ENCODE measurements at places on chromosomes 1 and 21.

DNA sequence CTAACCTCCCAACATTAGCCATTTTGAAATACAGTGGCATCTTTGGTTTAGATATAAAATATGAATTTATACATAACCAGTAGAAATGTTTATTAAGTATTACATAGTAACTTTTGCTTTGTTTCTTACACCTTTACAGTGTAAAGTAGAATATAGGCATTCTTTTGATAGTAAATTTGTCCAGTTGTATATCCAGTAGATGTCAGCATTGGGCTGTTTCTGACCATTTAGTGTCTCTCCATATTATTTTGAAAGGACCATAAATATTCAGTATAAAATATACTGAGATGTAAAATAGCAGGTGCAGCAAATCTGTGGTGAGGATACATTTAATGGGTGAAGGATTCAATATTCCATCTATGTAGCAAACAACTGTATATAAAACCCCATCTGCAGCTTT lies 115.8 kb upstream of the ZRANB2 start:
- DNase-seq = peak; percentile 38

- no peak for DNase-seq
These were observed 76.5 kb downstream of the RHOU start for GRCh38 chr1:228811712-228812305.

DNA sequence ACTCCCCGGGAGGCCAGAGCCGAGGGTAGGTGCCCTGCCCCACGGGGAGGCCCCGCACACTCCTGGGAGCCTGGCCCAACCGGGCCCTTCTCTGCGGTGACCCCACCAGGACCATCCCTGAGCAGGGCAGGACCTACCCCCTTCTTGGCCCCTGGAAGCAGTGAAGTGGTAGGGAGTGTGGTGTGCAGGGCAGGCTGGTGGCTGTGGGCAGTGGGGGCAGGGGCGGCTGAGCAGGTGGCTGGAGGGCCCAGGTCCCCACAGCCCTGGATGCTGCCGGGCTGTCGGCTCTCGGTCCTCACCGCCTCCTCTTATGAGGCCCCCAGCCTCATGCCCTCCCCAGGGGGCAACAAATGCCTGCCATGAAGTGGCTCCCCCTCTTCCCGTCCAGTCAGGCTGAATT lies 19.5 kb downstream of the PLCH2 start:
- no peak for DNase-seq

DNA sequence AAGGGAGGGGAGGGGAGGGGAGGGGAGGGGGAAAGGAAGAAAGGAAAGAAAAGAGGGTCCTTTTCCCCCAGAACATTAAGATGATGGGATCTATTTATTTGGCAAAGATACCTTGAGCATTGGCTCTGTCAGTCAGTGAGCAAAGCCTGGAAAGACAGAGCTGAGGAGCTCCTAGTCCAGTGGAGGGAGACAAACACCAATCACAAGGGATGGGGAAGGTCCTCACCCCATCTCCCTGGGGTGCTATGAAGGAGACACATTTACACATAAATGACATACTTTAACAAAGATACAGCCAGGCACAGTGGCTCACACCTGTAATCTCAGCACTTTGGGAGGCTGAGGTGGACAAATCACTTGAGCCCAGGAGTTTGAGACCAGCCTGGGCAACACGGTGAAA lies 154.9 kb upstream of the TIAM1 start:
- no peak for DNase-seq

DNA sequence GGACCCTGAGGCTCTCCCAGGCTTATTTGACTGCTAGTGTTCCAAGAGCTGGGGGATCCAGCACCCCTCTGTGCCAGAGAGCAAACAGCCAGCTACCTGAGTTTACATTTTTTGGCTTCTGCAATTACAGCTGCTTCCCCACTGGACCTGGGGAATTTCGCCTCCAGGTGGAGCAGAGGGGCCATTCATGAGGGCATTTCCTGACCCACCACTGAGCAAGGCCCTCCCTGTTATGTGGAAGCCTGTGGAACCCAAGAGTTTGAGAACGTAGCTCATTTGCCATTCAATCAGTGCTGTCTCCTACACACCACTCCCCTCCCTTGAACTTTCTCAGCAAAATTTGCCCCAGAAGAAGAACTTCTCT lies 42.7 kb upstream of the TMEM51 start:
- no peak for DNase-seq

- DNase-seq = no peak
These were observed 58.6 kb downstream of the H3-3A start for GRCh38 chr1:226121049-226121586.

GRCh38 chr1:17259233-17259873 lies 10.5 kb downstream of the PADI3 start:
- no peak for DNase-seq

GRCh38 chr1:19936061-19936750 lies 12.8 kb upstream of the PLA2G2E start:
- DNase-seq = no peak

DNA sequence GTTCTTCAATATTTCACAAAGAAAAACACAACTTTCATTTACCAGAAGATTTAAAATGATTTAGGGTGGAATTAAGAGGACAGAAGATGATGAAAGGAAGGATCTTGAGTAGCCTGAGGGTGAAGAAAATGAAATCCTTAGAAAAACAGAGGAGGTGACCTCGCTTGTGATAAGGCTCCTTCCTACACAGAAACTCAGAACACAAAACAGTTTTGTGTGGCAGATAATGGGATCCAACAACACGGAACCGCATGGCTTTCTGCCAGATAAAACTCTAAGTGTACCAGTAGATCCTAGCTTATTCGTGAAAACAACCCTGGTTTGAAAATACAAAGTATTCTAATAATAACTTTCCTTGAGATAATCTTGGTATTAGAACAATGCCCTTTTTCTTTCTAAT lies 74.0 kb upstream of the EXO1 start:
- DNase-seq = no peak

- peak; percentile 52 for DNase-seq
These were observed 801 bp downstream of the TRAF5 start for GRCh38 chr1:211327346-211327921.

GRCh38 chr1:115680730-115681111 lies 39.0 kb downstream of the VANGL1 start:
- no peak for DNase-seq

GRCh38 chr1:15957221-15958095 lies 18.4 kb downstream of the ZBTB17 start:
- no peak for DNase-seq

DNA sequence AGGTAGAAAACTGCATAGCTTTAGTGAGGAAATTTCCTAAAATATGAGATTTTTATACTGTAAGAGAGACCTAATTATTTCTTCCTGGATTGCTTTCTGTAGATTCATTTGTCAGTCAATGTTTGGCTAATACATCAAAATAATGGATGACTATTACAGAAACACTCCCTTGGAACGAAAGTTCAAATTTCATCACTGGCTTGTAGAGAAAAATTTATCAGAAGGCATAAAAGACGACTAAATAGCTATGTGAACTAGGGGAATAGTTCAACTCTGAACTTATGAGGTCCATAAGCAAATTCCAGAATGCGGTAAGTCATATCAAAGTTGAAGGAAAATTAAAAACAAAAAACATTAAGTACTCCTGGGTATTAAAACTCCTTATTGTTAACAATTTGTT lies 36.0 kb downstream of the WNT2B start:
- DNase-seq = no peak

- no peak for DNase-seq
These were observed 4.6 kb downstream of the SH3BP5L start for GRCh38 chr1:248821101-248821500.

DNA sequence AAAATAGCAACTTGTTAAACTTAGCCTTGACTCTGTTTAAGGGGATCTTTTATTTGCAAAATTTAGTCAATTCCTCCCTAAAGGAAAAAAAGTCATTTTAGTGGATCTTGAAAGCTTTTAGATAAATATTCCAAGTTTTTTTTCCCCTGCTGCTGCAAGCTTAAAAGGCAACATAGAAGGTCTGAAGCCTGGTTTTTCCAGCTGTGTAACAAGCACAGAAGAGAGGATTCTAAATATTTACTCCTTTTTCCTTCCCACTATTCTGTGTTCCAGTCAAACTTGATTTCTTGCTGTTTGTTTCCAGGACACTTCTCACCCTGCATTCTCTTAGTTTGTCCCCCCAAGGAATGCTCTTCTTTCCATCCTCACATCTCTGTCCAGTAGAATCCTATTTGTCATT lies 86.7 kb downstream of the NFIA start:
- no peak for DNase-seq

GRCh38 chr1:222104694-222105392 lies 363.0 kb upstream of the DUSP10 start:
- no peak for DNase-seq

DNA sequence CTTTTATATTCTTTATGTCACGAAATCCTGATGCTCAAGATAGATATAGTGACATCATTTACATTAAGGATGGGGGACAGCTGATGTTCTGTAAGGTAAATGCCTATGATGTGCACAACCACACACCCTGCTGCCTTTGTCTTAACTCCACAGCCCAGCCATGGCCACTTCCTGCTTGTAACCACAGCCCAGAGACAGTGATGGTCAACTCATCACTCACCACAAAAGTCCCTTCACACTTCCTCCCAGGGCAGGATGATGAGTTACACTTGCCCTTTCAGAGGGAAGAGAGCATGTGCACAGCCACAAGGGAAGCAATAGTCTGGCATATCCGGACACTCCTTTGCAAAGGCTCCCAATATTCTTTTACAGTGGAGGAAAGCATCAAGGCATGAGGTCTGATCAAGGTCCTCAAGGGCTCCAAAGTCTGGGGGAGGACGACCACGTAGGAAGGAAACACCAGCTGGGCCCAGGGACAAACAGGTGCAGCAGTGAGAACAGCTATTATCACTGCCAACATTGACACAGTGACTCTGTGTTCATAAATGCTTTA lies 53.8 kb downstream of the PLPP3 start:
- no peak for DNase-seq

- no peak for DNase-seq
These were observed 510 bp upstream of the IL10RB start for GRCh38 chr21:33265664-33266049.

GRCh38 chr1:22089787-22090186 lies 37.3 kb downstream of the CDC42 start:
- DNase-seq = no peak

- no peak for DNase-seq
These were observed 424.4 kb upstream of the NFIA start for GRCh38 chr1:60657926-60658325.

- peak; percentile 70 for DNase-seq
These were observed 10.7 kb downstream of the OPTC start for GRCh38 chr1:203504400-203505250.

GRCh38 chr21:15776818-15777217 lies 47.0 kb downstream of the USP25 start:
- DNase-seq = no peak

DNA sequence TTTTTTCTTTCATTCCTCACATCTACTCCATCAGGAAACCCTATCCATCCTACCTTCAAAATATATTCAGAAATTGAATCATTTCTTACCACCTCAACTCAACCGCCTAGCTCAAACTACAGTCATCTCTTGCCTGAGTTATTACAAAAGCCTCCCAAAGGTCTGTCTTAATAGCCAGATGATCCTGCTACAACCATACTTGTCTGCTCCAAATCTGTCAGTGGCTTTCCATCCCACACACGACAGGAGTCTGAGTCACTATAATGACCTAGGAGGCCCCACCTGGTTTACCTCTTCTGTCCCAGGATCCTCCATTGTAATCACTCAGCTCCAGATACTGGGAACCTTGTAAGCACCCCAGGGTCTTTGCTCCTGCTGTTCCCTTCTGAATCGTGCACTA lies 37.1 kb upstream of the IL12RB2 start:
- DNase-seq = no peak

GRCh38 chr1:112761714-112762480 lies 46.8 kb upstream of the PPM1J start:
- DNase-seq = no peak

DNA sequence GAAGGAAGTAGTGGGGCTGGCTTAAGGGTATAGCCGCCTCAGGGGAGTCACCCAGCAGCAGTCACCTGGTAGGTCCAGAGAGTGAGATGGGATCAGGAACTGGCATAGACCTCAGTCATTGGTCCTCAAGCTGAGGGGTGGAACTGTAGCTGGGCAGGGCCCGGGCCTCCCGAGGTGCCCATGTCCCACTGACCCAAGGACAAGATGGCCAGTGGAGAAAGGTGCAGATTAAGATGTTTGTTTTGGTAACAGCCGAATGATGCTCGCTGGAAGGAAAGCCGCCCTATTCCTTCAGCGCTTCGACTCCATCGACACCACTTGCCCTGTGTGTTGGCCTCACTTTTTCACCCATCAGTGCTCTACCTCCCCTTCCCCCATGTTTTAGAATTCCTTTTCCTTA lies 16.4 kb downstream of the COL9A2 start:
- DNase-seq = no peak

- DNase-seq = no peak
These were observed 38.0 kb downstream of the GPR161 start for GRCh38 chr1:168098534-168099320.

- DNase-seq = no peak
These were observed 143.9 kb downstream of the SIPA1L2 start for GRCh38 chr1:232486006-232486405.

GRCh38 chr1:24294228-24294672 lies 24.9 kb upstream of the GRHL3 start:
- no peak for DNase-seq

GRCh38 chr1:32032275-32032615 lies 18.6 kb downstream of the KHDRBS1 start:
- no peak for DNase-seq

- DNase-seq = peak; percentile 47
These were observed at the start of gene LHX4 for GRCh38 chr1:180229483-180230415. Gene LHX4 (plus strand): TSS chr1:180230264. CDS start chr1:180230530, 266 bp downstream.

DNA sequence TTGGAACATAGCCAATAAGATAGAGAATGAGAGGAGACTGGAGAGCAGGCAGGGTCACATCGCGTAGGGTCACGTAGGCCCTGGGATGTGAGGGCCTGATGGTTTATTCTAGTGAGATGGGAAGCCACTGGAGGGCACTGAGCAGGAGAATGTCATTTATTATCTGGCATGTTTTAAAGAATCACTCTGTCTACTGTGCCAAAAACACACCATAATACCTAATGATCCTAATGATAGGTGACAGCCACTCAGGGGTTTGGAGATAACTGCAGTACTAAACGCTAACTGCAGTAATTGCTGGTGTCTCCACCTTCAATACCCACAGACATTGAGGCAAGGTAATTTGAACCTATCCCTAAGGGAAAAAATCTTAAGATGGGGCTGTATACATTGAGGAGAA lies 185.4 kb downstream of the TTLL7 start:
- DNase-seq = no peak

GRCh38 chr1:116279715-116280114 lies 93.3 kb upstream of the ATP1A1 start:
- DNase-seq = no peak

GRCh38 chr1:227134686-227135314 lies 183.5 kb downstream of the CDC42BPA start:
- DNase-seq = no peak
